ENCODE measurements at places on chromosomes 6 and 20.

DNA sequence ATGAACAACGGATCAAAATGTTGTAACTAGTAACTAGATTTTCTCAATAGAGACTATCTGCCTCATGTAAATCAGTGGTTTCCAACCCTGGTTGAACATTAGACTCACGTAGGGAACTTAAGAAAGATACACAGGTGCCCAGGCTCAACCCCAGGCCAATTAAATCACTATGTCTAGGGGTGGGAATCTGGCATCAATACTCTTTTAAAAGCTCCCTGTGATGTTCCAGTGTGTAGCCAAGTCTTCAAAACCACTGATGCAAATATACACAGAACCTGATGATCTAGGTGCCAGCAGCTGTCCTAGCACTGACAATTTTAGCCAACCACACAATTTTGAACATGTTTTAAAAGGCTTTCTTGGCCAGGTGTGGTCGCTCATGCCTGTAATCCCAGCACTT is 128.7 kb downstream of the TBC1D32 start:
- no peak for DNase-seq

GRCh38 chr20:52054123-52054522 is 137.5 kb downstream of the ZFP64 start:
- DNase-seq = no peak

DNA sequence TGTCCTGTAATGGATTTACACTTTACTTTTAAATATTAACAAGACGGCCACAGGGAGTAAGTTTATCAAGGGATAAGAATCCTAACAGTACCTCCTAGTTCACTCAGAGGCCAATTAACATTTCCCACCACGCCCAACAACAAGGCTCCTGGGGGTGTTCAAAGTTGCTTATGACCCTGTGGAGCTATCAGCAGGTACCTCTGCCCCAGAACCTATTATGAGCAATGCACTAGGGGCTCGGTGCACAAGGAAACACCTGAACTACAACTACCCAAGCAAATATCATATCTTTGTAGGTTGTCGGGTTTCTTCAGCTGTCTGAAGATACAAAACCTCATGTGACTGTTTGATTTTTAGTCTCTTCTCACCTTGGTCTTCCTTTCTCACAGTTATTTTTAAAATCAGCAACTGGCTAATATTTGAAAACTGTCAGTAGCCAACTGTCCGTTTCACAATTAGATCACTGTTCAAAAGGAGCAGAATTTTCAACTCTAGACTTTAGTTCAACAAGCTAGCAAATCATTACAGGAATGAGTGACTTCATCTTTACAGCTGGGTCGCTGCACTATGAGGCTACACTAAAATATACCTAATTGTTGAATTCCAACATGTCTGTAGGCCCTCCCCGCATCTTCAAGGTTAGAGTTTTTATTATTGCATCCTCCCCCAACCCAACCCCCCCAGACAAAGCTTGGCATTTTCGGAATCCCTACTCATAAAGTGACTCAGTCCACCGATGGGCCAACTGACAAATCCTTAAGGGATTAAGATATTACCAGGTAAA is 38.1 kb downstream of the B4GALT5 start:
- peak; percentile 69 for DNase-seq

DNA sequence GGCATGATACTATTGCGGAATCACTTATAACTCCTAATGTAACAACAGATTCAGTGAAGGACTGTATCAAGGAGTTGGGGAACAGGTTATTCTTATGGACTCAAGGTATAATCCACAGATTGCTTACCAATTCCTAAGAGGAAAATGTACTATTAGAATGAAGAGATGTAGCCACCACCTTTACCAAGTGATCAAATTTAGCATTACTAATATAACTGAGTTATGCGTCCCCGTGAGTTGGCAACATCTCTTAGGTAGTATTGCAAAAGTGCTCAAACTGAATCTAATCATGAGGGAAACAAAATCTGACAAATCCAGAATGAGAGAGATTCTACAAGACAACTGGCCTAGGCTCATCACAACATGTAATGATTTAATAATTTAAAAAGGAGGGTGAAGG is 777 bp upstream of the SNRNP48 start:
- DNase-seq = no peak

DNA sequence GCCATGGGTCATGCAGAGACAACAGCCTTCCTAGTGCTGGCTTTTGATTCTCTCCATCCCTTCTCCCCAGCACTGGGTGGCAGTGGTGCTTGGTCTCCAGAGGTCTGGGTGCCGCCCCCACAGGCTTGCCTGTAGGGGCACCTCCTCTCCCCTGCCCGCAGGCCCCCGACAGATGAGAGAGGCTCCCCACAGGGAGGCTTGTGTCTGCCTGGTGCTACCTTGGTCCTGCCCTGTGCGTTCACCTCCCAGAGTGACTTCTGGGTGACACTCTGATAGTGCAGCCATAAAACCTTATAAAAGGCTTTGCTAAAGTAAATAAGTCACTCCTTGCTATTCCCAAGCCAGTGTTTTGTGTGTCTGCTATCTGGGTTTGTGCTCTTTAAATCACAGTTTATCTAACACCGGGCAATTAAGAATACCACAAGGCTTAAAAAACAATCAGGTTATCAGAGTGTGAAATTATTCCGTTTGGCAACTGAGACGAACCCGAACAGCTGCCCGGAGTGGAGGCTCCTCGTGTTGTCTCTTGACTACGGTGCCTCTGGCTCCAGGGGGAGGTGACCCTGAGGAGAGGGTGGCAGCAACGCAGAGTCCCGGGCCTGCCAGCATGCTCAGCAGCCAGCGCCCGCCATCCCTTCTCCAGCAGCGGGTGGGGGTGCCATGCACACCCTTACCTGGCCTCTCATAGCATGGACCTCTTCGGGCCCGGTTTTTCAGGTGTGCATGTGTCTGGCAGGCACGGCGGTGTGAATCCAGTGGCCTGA is 5.4 kb upstream of the C20orf204 start:
- DNase-seq = no peak

GRCh38 chr6:34546551-34547321 is 9.4 kb downstream of the SPDEF start:
- DNase-seq = no peak

GRCh38 chr6:90219209-90219985 is 77.2 kb downstream of the BACH2 start:
- peak; percentile 30 for DNase-seq

GRCh38 chr6:56764081-56764566 is 121.4 kb upstream of the DST start:
- DNase-seq = peak; percentile 64

GRCh38 chr6:106643061-106643460 is 13.7 kb downstream of the QRSL1 start:
- peak; percentile 31 for DNase-seq

DNA sequence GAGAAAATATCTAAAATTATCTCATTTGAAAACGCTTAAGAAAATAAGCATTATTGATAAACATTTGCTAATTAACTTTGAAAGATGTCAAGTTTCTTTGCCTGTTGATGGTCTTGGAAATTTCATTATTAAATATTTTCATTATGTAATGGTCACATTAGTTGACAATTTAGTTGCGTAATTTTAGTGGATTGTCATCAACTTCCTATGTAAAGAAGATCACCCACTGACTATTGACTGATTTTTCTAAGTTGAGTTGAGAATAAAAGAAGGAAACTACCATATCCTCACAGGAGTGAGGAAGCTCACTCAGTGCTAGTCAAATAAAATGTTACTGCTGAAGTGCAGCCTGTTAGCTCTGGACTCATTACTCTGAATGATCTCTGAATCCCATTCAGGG is 79.9 kb upstream of the LY86 start:
- no peak for DNase-seq

DNA sequence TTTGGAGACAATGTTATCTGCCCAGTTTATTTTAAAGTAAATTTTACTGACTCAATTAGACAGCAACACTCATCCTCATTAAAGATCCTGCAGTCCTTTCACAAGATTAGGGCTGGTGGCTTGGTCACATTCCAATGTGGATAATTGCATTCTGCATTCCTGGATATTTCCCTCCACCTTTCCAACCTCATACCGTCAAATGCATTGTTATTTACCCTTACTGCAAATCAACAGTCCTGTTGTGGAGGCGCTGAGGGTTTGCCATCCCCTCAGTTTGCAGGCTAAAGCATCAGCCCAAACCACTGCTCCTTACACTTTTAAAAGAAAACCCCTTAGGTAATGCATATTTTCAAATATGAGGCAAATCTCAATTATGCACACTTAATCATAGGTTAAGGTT is 5.4 kb downstream of the CITED2 start:
- no peak for DNase-seq

GRCh38 chr6:135358985-135359384 is 138.6 kb downstream of the AHI1 start:
- DNase-seq = peak; percentile 78

DNA sequence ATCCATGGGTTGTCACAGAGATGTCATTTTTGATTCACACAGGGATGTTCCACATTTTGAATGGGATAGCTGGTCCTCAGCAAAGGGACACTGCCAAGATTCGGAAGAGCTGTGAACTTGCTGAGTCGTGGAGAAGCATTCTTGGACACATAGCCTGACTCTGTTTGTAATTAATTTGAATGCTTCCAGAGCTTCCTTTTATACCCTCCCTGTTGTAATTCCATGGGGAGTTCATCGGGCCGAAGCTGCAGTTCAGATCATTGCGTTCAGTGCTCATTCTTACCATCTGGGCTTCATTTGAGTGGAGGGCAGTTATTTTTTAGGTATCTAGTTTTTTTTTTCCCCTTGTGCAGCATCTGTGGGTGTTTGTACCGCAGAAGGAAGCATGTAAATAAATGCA is 126.5 kb downstream of the SLC24A3 start:
- DNase-seq = no peak

- no peak for DNase-seq
Observed at GRCh38 chr6:74284284-74284683, 588.3 kb downstream of the CD109 start.

GRCh38 chr6:32885698-32886286 is 31.8 kb downstream of the PSMB9 start:
- peak; percentile 84 for DNase-seq

DNA sequence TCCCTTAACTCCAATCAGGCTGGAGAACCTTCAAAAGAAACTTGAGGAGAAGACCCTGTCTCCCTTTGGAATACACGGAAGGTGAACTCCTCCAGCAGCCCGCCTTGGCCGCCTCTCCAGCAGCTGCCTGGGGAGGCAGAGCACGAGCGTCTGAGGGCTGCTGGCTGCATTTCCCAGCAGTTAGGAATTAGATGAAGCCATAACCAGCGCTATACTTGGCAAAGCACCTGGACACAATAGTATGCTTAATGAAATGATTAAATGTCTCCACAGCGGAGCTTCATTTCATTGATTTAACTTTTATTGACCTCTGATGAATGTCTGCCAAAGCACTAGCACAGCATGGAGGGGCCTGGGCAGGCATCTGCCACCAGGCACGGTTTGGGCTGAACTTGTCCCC is 73.5 kb downstream of the TMEM242 start:
- DNase-seq = no peak
